ENCODE measurements at places on chromosomes 3 and 15. TPM values are rescaled to one million over a fixed set of nuclear protein-coding genes. Genes with fewer than 3 reads are reported as not detected.

DNA sequence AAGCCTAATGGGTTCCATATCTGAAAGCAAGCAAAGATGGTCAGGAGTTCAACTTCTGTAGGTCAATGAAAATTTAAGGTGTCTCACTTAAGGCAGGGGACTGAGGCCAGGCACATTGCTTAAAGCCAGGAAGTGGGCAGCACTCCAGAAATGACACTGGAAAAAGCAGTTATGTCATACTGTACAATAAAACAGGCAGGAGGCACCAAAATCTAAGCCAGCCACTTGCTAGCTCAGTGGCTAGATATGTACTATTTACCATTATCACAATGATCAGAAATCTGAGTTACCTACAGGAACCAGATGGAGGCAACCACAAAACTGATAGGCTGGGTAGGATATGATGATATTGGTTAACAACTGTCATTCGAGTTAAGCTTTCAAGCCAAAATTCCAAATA is 57.3 kb downstream of the FRMD5 start:
- no peak for DNase-seq

The FAM107A gene
- 4.5 TPM for total RNA-seq

The HIGD2B gene
- total RNA-seq = not detected

The SOX2 gene
- total RNA-seq = 20.5 TPM

All from type B pancreatic cell (in vitro differentiated cells).